ENCODE measurements at places on chromosomes 1 and 21. TPM values are rescaled to one million over a fixed set of nuclear protein-coding genes. Genes with fewer than 3 reads are reported as not detected.

DNA sequence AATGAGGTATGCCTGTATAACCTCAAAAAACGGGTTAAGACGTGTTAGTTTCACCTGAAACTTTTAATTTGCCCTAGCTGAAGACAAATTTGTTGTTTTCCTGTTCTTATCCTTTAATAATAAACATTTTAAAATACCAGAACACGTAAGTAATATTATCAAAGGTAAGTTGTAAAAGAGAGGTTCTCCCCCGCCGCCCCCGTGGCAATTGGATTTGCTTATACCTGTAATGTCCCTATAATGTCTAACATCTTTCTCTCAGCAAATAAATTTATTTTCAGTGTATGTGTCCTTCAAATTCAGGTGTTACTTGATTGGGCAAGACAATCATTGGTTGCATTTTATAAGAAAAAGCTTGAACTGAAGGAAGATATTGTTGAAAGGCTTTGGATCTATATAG lies 5.9 kb downstream of the URB2 start:
- DNase-seq: no peak

DNA sequence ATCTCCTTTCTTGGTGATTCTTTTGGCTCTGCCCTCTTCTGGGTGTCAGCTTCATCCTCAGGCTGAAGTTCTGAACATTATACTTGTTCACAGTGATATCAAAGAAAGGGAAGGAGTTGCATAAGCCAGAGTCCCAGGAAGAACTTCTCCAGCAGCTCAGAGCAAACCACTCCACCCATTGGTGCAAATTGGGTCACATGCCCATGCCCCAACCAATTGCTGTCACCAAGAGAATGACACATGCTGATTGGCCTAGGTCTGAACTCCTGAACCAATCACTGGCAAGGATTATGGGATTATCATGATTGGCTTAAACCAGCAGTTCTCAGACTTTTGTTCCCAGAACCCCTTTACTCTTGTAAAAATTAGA lies 256.5 kb upstream of the TMEM51 start:
- DNase-seq: no peak

- no peak for DNase-seq
Observed at GRCh38 chr1:51717842-51718241, 101.0 kb downstream of the OSBPL9 start.

- DNase-seq: no peak
Observed at GRCh38 chr1:50419907-50420677, 3.2 kb downstream of the DMRTA2 start.

The EDARADD gene
- total RNA-seq: 0.27 TPM

GRCh38 chr1:116825720-116826438 lies 71.6 kb downstream of the CD2 start:
- no peak for DNase-seq

DNA sequence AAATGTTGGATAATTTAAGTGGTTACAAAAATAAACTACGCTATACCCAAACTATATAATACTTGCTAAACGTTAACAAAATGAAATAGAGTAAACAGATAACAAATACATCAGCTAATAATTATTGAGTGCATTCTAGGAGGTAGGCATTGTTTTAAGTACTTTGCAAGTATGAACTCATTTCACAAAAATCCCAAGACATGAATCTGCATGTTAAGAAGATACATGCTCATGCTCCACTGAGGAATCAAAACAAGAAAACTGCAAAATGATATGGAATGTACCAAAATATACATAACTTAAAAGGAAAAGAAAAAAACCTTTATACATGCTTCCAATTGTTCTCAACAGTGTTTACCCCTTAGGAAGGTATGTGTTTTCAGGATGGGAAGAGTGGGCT lies 2.5 kb downstream of the FRRS1 start:
- no peak for DNase-seq

GRCh38 chr21:32055305-32055704 lies 182.5 kb downstream of the HUNK start:
- no peak for DNase-seq

The CD101 gene
- total RNA-seq: 1.2 TPM

- DNase-seq: no peak
Observed at GRCh38 chr21:38944903-38945302, 139.2 kb downstream of the ETS2 start.

DNA sequence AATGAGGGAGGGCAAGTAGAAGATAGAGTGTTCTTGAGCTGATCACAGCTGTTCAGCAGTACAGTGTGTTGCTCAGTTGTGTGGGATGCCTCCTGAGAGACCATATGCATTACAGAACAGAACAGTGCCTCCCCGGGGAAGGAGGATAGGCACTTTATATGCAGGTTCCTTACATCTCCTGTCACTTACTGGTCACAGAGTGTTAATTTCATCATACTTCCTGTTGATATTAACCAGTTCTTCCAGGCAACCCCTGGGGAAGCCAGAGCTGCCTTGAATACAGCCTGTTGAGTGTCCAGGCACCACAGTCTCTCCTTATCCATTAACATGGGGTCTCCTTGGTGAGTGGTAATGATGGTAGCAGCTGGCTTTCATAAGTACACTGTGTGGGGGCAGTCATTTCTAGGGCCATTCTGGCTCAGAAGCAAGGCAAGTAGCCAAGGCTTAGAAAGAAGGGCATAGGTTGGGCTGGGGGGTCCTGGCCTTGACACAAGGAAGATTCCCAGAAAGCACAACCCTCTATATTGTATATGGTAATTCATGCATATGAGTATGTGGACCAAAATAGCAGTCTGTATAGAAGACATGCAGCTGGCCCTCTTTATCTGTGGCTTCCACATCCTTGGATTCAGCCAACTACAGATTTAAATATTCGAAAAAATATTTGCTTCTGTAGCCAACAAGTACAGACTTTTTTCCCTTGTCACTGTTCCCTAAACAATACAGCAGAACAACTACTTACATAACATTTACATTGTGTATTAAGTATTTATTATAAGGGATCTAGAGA lies 142.4 kb downstream of the ZP4 start:
- no peak for DNase-seq

- DNase-seq: no peak
Observed at GRCh38 chr1:243415663-243416408, 160.0 kb downstream of the SDCCAG8 start.

The C1QA gene
- 249 TPM for total RNA-seq

- DNase-seq: no peak
Observed at GRCh38 chr21:18275781-18276180, 31.1 kb downstream of the CHODL start.

DNA sequence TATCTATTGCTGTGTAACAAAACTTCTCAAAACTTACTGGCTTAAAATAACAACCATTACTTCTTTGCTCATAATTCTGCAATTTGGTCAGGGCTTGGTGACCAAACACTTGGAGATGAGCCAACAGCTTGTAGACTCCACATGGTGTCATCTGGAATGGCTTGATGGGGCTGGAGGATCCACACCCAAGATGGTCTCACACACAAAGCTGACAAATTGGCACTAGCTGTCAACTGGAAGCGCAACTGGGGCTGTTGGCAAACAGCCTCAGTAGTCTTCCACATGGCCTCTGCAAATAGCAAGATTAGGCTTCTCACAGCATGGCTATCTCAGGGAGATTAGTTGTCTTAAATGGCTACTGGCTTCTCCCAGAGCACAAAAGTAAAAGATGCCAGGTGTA lies 27.1 kb upstream of the MTF2 start:
- no peak for DNase-seq

- DNase-seq: no peak
Observed at GRCh38 chr1:53051676-53052075, 10.3 kb upstream of the PODN start.

GRCh38 chr1:38451541-38451993 lies 405.0 kb upstream of the POU3F1 start:
- DNase-seq: no peak

GRCh38 chr1:87402241-87403002 lies 73.7 kb downstream of the LMO4 start:
- DNase-seq: no peak

The NPR1 gene
- 116 TPM for total RNA-seq

GRCh38 chr1:190479050-190479397 lies 1.4 kb upstream of the BRINP3 start:
- no peak for DNase-seq

DNA sequence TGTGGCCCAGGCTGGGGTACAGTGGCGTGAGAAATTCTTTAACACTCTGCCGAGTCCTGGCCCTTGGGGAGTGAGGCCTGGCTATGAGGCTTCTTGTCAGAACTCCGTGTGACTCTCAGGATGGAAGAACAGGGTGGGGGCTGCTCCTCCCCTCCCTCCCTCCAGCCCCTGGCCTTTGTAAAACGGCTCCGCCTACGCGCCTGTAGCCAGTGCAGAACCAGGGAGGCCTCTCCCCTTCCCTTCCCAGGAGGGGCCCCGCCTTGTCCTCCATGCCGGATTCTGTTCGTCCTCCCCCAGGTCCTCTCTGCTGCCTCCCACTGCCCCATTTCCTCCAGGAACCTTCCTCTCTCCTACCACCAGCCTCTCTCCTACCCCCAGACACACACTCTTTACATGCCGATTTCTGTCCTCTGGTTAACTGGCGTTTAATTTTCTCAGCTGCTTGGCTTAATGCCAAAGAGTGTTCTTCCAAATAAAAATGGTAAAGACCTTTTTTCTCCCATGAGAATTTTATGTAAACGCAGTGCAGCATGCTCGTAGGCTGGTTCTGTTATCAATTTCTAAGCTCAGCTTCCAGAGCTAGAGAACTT lies 21.0 kb downstream of the PDE9A start:
- no peak for DNase-seq

DNA sequence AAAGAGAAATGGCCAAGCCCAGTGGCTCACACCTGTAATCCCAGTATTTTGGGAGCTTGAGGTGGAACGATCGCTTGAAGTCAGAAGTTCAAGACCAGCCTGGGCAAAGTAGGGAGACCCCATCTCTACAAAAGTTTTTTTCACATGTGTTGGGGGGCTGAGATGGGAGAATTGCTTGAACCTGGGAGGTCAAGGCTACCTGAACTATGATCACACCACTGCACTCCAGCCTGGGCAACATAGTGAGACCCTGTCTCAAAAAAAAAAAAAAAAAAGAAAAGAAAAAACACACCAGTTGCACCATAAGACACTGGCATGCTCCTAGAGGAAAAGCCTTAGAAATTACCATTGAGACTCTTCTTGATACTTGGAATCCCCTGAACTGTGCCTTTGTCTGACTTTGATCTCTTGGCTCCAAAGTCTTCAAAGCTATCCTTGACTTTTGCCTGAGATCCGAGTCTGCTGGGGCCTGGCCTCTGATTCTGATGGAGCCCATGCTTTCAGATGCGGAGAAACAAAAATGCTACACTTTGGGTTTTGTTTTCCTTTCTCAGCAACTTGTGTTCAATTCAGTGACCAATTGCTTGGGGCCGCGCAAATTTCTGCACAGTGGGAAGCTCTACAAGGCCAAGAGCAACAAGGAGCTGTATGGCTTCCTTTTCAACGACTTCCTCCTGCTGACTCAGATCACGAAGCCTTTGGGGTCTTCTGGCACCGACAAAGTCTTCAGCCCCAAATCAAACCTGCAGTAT lies 33.7 kb downstream of the ATP5PO start:
- peak; percentile 46 for DNase-seq

The IL12RB2 gene
- total RNA-seq: 5.3 TPM

The PKLR gene
- total RNA-seq: not detected

DNA sequence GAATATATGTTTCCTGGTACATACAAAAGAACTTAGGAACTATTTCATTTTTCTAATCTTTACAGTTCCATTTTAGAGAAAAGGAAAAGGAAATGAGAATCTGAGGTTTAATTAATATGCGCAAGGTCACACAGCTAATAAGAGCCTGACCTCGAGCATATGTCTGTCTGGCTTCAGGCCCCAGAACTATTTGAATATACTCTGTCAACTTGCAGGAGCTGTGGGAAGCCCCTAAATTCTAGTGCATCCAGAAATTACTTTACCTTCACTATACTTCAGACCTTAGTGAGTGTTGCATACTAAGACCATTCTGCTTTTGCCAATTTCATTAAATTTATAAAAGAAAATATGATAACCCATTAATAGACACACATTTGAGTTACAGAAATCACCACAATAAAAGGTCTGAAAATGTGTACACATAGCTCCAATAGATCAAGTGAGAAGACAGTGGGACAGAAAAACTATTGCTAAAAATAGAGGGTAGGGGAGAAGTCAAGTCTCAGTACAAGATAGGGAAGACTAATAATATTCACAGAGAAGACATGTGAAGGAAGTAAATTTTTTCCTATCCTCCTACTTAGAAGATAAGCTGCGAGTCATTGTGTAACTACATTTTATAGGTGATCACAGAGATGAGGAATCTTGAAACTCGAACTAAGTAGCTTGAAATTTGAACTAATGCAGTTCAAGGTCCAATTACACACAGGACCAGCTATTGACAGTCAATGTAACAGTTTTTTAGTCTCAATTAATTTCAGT lies 3.8 kb downstream of the RGS13 start:
- DNase-seq: no peak

The OR2L13 gene
- not detected for total RNA-seq

The BTG3 gene
- 38.3 TPM for total RNA-seq

GRCh38 chr1:23369335-23370013 lies at the start of gene ZNF436:
Gene ZNF436 (minus strand): TSS chr1:23369836. CDS start chr1:23368005, 1,831 bp downstream.
- DNase-seq: peak; percentile 85

The NEXN gene
- total RNA-seq: 81.9 TPM

The RXFP4 gene
- not detected for total RNA-seq

All from aorta (tissue), 5 donors.